Thoracic aorta endothelial cell (primary cell): ENCODE measurements at places on chromosomes 7 and 10. TPM values are rescaled to one million over a fixed set of nuclear protein-coding genes. Genes with fewer than 3 reads are reported as not detected.

Gene IFIT1B
- total RNA-seq: not detected in 2 replicates

Gene RBM48
- 11.4 and 13.6 TPM in 2 replicates for total RNA-seq

Gene COL17A1
- 1.7 and 1.9 TPM in 2 replicates for total RNA-seq

Gene KCNH2
- under 0.01 and 0.07 TPM in 2 replicates for total RNA-seq

Gene ZPBP
- total RNA-seq: not detected in 2 replicates

Gene MCM7
- 121 and 175 TPM in 2 replicates for total RNA-seq

Gene REPIN1
- 86.7 and 123 TPM in 2 replicates for total RNA-seq

Gene AGMO
- not detected in 2 replicates for total RNA-seq
